ENCODE measurements at places on chromosomes 2 and 18.

DNA sequence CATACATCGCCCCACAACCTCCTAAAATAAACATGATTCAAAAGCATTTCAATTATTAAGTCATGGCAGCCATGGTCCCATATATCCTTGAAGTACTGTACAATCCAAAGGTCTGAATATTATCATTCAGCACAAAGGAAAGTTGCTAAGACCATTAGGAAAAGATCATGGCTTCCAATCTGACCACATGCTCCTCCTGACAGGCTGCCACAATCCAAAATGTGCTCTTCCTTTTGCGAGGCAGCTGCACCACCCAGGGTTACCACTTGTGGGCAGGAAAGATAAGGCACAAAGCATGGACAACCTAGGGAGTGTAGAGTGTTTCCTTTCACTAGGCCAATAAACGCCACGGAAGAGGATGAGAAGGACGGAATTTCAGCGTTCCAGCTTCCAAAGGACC, 5.4 kb downstream of the BOLA3 start:
- DNase-seq = peak; percentile 69

- no peak for DNase-seq
Measured at GRCh38 chr2:62199392-62200125, 3.6 kb downstream of the B3GNT2 start.

DNA sequence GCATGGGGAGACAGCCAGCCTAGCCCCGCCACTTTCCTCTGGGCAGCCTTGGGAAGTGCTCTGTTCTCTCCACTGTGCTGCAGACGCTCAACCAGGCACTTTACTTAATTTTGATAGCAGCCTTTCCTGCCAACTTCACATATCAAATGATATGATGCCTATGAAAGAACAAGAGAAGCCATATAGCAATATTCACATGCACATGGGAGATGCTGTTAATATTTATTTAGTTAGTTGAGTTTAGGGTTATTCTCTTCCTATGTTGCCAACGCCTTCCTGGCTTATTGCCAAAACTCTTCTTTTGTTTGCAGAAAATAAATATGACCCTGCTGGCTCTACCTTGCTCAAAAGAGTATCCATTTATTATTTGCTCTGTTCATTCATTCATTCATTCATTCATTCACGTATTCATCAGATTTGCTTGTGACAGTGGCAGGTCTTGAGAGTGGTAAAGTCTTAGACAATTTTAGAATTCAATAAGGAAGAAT, 99.3 kb downstream of the GATA6 start:
- DNase-seq = no peak

DNA sequence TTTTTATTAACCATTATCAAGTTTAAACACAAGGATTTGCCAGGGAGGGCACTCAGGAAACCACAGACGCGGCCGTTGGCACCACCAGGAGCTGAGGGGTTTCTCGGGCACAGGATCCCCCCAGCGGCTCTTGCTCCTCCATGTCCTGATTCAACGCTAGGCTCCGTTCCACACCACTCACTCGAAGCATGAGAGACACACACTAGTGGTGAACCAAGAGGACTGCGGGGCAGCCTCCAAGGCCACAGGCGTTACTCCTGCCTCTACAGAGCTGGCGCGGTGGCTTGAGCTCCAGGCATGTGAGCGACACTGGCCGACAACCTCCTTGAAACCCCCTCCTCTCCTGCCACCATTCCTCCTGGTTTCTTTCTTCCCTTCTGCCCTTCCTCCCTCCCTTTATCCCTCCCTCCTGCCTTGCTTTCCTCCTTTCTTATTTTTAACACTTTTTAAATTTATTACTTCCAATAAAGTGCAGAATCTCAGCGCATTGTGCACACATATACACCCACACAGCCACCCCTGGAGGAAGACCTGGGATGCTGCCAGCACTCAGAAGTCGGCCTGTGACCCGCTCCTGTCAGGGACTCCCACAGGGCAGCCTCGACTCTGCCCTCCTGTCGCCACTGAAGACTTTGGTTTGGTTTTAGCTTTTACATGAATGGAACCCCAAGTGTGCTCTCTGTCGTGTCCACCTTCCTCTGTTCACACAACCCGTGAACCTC, 21.7 kb downstream of the COX7A2L start:
- peak; percentile 39 for DNase-seq

DNA sequence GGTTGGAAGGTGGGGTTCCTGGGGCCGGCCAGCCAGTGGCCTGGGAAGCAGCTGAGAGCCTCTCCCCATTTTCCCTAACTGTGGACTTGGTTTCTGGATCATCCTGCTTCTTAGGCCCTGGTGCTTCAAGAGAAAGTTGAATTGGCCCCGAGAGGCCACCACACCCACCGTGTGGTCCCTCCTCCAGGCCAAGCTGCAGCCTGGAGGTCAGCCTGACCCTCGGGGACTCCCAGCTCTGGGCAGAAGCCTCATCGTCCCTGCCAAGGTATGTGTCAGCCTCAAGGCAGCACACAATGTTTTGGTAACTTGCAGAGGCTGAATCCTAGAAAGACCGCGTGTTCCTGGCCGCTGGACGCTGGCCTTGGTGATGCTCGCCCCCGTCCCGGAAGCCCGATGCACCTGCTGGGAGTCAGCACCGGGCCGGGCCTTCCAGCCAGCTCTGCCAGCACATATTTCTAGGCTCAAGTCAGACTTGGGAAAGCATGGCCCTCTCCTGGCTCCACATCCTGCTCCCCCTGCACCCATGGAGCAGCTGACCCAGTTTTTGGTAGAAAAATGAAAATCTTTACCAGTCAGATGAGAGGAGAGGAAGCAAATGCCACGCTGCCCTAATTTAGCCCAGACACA, 72.6 kb downstream of the ACTR2 start:
- DNase-seq = no peak

DNA sequence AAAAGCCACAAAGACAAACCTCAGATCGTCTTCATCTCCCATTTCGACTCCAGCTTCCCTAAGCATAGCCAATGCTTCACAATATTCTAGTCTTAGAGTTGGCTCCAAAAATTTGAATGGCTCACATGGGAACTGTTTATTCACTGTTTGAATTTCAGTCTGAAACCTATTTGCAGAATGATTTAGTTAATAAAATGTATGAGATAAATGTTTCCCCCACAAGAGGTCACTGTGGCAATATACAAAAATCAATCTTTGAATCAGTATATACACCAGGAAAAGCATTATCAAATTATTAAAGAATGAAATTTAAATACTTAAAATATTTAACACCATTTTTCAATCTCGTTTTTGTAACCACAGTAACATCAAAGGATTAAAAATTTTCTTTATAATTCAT, 40.0 kb upstream of the MCM6 start:
- DNase-seq = no peak

DNA sequence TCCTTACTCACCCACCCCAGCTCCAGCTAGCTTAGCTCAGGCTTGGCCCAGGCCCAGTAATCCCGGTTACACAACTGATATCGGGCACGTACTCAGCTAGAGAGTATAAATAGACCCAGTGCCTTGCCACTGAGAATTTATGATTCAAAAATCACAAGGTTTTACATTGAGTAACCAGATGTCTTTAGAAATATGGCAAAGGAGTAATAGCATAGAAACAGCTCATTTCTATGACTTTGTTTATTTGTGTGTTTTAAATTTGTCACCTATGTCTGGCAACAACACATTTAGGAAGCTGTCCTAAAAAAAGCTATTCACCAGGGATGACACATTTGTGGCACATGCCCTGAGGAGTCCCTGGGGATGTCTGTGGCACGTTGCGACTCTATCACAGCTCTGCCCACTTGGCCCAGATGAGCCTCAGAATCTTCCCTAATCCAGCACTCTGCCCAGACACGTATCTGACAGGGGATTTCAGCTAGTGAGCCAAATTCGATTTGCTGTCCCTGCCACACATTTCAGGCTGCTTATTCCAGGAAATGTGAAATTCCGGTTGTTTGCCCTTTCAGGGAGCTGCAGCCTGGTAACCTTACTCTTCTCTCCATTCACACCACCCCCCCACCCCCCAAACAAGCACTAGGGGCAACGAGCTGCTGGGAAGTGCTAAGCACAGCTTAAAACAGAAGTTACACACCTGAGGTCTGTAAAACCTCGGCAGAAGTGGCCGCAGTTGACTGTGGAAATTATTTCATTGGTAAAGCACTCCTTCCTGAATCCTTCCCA, 85.4 kb upstream of the ZCCHC2 start:
- DNase-seq = peak; percentile 57

- no peak for DNase-seq
Measured at GRCh38 chr18:52682260-52682659, 342.3 kb downstream of the DCC start.

DNA sequence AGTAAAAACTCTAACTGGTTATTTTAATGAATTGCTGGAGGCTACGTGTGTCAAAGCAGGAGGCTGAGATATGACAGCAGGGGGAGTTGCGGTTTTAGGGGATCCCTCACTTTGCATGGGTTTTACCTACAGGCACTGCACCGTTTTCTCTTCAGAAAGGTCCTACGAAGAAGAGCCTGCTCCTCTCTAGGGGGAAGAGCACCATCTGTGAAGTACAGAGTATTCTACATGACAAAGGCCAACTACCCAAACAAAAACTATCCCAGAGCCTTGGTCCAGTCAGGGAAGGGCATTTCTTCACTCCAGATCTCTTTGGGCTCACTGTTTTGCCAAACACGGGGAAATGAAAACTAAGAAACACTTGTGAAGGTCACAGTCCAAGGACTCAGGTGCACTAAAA, 696.7 kb upstream of the SOX11 start:
- peak; percentile 33 for DNase-seq

DNA sequence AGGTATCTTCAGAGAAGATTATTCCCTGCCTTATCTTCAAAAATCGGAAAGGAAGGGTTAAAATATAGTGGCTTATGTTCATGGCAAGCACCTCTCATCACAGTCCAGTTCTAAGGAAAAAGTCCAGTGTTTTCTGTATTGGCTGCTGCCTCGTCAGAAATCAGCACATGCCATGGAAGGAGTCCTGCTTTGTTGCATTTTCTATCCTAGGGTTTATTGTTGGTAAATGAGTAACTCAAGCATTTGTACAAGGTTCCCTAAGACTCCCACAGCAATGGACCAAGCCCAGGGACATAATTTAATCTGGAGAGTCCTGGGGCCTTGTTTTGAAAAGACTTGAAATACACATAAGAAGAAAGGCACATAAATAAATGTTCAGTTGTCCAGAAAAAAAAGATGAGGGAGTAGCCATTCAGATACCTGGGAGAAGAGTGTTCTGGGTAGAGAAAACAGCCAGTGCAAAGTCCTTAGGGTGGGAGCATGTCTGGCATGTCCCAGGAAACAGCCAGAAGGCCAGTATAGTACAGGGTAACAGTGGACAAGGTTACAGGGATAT, 26.4 kb downstream of the NBEAL1 start:
- DNase-seq = no peak

Measured in WERI-Rb-1 (cell line).